ENCODE measurements at places on chromosomes 16 and 17.

DNA sequence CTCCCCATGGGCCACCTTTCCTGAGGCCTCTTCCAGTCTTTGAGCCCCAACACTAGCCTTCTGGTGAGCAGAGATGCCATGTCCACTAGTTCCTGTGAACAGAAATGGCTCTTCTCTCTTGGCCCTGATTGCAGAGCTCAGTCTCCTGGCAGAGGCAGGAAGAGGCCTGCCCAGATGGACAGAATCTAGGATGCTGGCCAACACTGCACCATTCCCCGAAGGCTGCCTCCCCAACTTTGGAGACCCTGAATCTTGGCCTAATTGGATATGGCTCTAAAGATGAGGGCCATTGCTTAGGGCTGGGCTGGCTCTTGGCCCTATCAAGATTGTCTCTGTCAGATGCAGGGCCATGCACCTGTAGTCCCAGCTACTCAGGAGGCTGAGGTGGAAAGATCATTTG lies 18.0 kb upstream of the DYNLL2 start:
- no peak for DNase-seq

DNA sequence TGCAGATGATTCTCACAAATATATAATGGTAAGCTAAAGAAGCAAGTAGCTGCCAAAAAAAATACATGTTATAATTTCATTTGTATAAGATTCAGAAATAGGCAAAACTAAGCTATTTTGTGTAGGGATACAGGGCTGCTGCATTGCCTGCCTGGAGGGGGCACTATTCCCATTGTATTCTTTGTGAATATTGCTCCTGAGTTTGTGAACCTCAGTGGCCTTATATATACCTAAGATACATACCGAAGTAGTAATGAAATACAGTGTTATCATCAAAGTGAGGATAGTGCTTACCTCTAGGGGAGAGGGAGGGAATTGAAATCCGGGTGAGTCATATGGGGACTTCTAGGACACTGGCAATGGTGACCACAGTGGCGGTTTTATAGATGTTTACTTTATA lies 53.5 kb downstream of the C17orf58 start:
- DNase-seq, result no peak

GRCh38 chr17:10089196-10089804 lies 109.1 kb downstream of the GAS7 start:
- DNase-seq, result no peak

DNA sequence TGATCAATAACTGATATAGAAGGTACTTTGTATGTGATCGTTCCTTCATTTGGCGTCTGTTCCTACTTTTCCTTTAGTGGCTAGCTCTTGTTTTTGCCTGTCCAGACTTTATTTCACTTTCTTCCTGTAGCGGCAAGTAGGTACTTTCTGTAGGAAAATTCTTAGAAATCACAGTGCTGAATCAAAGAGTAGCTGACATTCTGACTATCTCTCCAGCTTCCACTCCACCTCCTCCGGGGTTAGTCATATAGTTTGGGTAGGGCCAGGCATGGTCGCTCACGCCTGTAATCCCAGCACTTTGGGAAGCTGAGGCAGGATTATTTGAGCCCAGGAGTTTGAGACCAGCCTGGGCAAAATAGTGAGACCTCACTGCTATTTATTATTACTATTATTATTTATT lies 29.9 kb upstream of the PAFAH1B1 start:
- no peak for DNase-seq

- no peak for DNase-seq
These were observed 636 bp downstream of the WWOX start for GRCh38 chr16:78100112-78100467.

DNA sequence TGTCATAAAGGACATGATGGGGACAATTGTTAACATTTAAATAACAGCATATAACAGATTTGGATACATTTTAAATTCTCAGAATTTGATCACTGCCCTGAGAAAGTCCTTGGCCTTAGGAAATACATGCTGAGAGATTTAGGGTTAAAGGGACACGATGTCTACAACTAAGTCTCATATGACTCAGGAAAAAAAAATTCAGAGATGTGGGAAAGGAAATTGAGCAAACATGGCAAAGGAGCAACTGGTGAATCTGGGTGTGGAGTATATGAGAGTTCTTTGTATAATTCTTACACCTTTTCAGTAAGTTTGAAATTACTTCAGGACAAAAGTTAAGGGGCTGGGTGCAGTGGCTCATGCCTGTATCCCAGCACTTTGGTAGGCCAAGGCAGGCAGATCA lies 18.2 kb downstream of the MPP3 start:
- no peak for DNase-seq

- no peak for DNase-seq
These were observed 218.4 kb downstream of the ZNF423 start for GRCh38 chr16:49637511-49637910.

GRCh38 chr17:43552229-43552837 lies 6.2 kb upstream of the ETV4 start:
- DNase-seq, result no peak

- no peak for DNase-seq
These were observed 3.7 kb upstream of the ERN1 start for GRCh38 chr17:64133546-64134215.

GRCh38 chr16:57134982-57135381 lies 42.6 kb downstream of the CPNE2 start:
- DNase-seq, result no peak

- DNase-seq, result no peak
These were observed 85.7 kb downstream of the NOG start for GRCh38 chr17:56679115-56679776.

GRCh38 chr17:80829166-80829813 lies 162.4 kb upstream of the CHMP6 start:
- no peak for DNase-seq

DNA sequence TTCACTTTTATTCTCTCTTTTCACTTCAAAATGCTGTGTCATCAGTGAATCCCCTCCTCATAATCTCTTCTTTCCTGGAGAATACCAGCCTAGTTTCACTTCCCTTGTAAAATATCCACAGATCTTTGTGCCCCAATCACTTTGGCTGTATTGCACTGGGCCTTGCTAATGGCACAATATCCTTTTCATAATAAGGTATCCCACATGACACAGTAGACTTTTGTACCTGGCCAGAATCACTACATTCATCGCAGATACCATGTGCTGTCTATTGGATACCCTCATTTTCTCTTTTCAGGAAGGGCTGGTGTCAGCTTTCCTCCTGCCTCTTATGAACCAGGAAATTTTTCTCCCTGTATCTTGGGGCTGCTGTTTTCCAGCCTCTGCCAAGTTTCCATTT lies 25.7 kb upstream of the TOX3 start:
- DNase-seq, result no peak

DNA sequence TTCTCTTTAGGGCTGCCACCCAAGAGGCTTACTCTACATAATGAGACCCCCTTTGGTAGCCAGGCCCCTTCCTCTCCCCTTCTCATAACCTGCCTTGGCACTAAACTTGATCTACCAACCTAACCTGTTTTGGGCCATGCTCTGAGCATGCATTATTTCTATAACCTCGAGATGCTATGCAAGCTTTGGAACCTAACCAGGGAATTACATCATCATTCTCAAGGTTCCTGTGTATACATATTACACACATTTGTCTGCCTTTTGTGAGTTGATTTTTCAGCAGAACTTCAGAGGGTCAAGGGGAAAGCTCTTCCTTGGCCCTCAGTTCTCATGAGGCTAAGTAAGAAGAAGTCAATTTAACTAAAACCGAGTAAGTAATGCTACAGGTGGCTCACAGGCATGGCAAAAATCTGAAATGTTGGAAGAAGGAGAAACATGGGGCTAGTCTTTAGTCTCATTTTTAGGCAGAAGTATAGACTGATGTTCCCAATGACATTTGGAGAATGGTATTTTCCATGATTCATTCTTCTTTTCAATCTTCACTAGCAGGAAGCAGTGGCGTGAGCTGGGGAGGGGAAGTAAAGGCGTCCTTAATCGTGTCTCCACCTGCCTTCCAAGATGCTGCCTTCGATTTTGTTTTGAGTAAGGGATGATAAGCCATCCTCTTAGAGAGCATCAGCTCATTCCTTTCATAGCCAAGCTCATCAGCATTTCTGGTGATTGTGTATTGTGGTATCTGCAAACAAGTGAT lies 308.4 kb downstream of the ABCC12 start:
- no peak for DNase-seq

DNA sequence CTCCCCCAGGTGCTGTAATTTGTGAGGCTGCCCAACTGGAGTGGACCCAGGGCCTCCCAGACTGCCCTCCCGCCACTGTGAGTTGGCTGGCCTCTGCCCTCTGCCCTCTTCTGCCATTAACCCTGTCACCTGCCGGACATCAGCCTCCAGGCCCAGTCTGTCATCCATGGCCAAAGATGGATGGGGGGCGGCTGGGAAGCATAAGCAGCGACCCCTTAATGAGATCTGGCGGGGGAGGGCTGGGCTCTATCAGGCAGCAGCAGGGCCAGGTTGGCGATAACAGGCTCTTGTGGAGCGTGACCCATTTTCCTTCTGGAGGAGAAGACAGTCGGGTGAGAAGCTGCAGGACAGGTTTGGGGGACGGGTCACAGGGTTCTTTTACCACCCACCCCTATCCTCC lies 25.3 kb downstream of the CDK5RAP3 start:
- no peak for DNase-seq

DNA sequence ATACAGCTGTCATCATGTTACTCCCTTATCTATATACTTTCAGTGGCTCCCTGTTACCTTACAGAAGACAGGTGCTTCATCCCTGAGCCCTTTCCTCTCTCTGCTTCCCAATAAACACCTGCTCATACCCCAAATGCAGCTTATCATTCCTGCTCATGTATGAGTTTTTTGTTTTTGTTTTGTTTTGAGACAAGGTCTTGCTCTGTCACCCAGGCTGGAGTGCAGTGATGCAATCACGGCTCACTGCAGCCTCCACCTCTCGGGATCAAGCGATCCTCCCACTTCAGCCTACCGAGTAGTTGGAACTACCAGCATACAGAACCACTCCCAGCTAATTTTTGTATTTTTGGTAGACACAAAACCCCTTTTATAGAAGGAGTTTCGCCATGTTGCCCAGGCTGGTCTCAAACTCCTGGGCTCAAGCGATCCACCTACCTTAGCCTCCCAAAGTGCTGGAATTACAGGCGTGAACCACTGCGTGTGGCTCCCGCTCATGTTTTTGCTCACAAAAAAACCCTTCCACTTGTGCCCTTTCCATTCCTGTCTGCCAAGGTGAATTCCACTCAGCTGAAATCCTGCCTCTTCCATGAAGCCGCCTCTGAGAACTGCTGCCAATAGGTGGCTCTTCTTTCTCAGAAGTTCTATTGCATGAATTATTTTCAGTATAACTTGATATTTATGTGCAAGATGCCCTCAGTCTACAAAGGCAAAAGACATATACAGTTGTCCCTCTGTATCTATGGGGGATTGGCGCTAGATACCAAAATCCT lies 7.9 kb upstream of the RNF157 start:
- no peak for DNase-seq

GRCh38 chr16:46739934-46740333 lies 8.2 kb downstream of the MYLK3 start:
- DNase-seq, result no peak

DNA sequence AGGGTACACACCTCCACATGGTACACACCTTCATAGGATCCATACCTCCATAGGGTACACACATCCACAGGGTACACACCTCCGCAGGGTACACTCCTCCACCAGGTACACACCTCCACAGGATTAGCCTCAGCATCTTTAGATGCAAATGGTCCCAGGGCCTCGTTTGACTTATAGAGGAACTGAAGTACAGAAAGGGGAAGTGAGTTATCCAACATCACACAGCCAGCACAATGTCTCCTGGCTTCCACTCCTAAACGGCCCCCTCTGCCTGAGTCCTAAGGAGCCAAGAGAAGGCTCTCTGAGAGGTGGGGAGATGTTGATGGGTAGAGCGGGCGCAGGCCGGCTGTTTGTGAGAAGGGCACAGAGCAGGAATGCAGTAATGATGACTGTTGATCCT lies 12.0 kb downstream of the FOXN1 start:
- DNase-seq, result no peak

DNA sequence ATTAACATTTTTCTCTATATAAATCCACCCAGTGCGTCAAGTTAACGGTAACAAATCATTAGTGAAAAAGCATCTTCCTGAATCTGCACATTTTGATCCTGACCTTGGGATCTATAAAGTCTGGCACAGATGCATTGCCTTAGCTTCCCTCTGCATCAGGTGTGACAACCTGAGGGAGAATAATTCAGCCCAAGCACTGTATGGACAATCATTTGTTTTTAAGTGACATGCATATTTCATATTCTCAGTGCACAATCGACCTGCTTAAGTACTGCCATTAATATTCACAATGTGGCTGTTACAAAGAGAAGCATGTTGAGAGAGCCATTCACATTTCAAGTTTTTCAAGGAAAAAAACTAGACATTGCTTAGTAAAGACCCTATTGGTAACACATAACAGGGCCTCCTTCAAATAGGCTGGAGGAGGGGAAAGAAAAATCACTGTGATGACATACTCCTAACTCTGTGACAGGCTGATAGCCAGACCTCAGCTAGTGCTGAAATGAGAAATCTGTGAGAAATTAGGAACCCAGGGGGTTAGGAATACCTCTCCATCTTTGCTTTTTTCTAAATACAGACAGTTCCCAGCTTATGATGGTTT lies 505.3 kb upstream of the CDH5 start:
- no peak for DNase-seq

DNA sequence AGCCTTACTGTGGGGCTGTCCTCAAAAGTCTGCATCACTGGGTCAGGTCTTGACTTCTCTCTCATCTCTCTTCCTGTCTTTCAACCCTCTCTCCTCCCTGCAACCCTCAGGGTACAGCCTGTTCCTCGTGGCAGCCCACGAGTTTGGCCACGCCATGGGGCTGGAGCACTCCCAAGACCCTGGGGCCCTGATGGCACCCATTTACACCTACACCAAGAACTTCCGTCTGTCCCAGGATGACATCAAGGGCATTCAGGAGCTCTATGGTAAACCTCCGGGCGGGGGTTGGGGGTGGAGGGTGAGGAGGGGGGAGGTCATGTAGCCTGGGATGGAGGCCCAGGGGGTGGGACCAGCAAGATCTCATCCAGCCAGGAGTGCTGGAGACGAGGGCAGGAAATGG lies 12.7 kb downstream of the MMP2 start:
- DNase-seq, result no peak
